Right cardiac atrium (tissue), 5 donors: ENCODE measurements at places on chromosomes 12 and 14. TPM values are rescaled to one million over a fixed set of nuclear protein-coding genes. Genes with fewer than 3 reads are reported as not detected.

- DNase-seq, result no peak
These were observed 107.1 kb downstream of the PPM1H start for GRCh38 chr12:62827855-62828254.

Gene PAX9
- polyA plus RNA-seq, result not detected

DNA sequence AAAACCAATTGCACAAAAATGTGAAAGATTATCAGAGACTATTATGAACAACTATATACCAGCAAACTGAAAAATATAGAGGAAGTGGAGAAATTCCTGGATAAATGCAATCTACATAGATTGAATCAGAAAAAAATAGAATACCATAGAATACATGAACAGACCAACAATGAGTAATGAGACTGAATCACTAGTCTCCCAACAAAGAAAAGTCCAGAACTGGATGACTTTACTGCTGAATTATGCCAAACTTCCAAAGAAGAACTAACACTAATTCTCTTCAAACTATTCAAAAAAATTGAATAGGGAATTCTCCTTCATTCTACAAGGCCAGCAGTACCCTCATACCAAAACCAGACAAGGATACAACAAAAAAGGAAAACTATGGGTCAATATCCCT, 60.6 kb downstream of the GUCY2C start:
- DNase-seq, result no peak

Gene TAS2R50
- 0.09 TPM for polyA plus RNA-seq

Gene MYO1H
- 0.09 TPM for polyA plus RNA-seq

DNA sequence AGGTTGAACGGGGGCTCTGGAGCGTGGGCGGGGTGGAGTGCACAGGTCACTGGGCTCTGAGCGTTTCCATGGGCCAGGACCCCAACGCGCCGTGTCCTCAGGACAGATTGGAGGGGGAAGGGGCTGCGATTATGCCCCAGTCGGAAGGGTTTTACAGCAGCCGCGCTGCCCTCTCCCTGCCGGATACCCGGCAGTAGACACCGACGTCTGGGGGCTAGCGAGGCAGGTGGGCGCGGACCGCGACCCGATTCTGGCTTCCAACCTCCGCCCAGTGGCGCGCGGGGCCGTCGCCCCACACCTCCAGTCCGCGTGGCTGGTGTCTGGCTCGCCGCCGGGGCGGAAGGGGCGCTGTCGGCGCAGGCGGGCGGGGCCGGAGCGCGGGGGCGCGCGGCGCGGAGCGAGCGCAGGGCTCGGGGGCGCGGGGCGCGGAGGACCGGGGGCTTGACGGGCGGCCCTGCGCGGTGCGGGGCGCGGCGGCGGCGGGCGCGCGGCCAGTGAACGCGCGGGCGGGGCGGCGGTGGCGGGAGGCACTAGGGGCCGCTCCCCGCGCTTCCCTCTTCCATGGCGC, 2.4 kb upstream of the KIF26A start:
- peak; percentile 71 for DNase-seq

Gene PIK3C2G
- not detected for polyA plus RNA-seq

GRCh38 chr12:26277506-26278246, 82.3 kb downstream of the SSPN start:
- DNase-seq, result no peak

DNA sequence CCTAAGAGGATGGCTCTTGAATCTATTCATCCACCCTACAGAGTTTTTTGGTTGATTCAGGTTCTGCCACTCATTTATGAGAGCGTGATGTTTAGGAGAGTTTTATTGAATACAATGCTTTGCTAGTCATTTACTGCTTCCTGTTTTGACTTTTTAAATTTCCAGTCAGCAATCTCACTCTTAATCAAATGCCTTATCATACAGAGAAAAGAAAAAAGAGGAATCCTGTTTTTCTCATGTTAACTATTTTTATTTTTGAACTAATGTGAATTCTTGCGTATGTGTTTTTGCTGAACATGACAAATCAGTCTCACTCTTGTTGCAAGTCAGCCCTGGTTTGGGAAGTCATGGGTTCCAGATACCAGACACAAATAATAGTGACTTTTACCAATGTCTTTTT, 22.1 kb upstream of the LGMN start:
- DNase-seq, result no peak

GRCh38 chr12:26028953-26029735, 70.7 kb downstream of the RASSF8 start:
- no peak for DNase-seq

- DNase-seq, result no peak
These were observed 37.4 kb upstream of the TMEM179 start for GRCh38 chr14:104641753-104642539.

DNA sequence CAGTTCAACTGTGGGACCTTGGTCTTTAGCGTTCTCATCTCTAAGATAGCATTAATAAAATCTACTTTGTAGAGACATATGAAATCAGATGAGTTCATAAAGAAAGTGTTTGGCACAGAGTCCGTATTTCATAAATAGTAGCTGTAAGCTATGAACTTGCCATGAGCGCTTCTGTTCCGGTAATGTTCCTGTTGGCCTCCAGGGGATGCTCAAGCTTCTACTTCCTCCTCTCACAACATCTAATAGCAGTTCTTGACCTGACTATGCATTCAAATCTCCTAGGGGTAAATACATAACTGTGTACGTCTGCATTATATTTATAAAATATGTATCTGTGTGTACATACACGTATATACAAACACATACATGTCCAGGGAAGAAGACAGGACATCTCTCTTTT, 288.2 kb upstream of the TMPO start:
- no peak for DNase-seq

DNA sequence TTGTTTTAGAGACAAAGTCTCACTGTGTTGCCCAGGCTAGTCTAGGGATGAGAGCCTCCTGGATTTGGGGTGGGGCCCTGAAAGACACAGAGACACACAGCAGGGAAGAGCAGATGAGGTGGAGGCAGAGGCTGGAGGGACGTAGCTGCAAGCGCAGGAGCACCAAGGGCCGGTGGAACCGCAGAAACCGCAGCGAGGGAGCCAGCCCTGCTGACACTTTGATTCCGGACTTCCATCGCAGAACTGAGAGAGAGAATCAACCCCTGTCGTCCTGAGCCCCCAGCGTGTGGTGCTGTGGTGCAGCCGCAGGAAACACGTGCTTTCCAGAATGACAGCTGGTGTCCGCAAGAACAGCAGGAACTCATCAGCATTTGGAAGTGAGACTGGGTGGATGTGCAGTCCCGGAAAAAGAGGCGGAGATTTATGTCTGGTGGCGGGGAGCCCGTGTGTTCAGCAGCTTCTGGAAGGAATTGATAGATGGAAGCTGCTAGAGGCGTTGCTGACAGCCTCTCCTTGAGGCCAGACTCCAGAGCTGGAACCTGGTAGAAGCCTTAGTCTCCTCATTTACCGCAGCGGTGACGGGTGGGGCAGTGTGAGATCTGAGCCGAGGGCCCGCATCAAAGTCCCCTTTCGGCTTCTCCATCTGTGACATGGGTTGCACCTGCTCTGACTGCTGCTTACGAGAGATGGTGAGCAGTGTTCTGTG, 21.9 kb upstream of the KLC1 start:
- DNase-seq, result peak; percentile 90

Gene VWF
- polyA plus RNA-seq, result 181 TPM

- no peak for DNase-seq
These were observed 7.6 kb upstream of the PRPF40B start for GRCh38 chr12:49615725-49616124.

Gene RNF212B
- not detected for polyA plus RNA-seq

- DNase-seq, result no peak
These were observed 136.2 kb downstream of the ETV6 start for GRCh38 chr12:11785712-11786111.

- DNase-seq, result no peak
These were observed 35.7 kb downstream of the DCAF5 start for GRCh38 chr14:69117020-69117767.

- no peak for DNase-seq
These were observed 8.5 kb downstream of the C12orf75 start for GRCh38 chr12:105338966-105339365.

- DNase-seq, result no peak
These were observed 28.8 kb upstream of the CEP83 start for GRCh38 chr12:94488463-94488862.

Gene AKAP5
- polyA plus RNA-seq, result 0.09 TPM

GRCh38 chr14:74425525-74426201, 347 bp downstream of the SYNDIG1L start:
- DNase-seq, result peak; percentile 81

DNA sequence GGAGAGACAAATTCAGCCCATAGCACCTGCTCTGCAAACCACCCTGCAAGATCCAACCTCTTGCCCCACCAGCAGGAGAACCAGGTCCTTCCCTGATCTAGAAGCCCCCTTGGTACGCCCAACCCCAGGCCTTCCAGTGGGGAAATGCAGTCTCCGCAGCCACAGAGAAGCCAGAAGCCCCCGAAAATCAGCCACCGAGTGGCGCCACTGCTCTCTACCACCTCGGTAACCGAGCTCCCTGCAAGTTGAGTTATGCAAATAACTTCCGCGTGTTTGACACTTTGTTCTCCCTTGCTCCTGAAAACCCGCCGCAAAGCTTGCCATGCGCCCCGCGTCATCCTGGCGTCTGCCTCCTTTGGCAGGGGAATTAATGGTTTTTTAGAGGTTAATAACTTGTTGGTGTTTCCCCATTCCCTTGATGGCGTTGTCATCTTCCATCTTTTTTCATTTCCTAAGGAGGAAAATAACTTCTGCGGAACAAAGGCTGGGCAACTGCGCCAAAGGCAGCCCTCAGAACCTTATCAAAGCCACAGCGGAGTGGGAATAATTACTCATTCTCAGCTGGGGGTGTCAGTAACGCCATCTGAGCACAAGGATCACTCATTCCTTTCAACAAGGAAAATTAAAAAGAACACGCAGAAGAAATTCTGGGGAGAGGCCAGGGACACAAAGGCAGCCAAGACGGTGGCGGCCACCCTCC, 60.4 kb downstream of the FZD10 start:
- no peak for DNase-seq

GRCh38 chr12:116257826-116258225, 19.7 kb downstream of the MED13L start:
- no peak for DNase-seq

DNA sequence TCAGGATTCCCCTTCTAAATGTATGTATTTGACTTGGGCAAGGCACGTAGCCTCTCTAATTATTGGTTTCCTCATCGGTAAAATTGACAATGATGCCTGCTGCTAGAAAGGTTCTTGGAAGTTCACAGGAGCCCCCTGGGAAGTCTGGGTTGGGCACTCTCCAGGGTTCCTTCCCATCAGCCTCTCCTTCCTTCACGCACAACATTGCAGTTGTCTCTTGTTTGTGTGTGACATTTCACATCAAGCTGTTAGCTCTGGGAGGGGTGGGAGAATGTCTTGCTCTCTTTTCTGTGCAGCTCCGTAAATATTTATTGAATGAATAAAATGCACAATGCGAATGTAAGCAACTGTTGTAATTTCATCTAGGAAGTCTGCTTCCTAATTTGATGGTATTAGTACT, 153.2 kb upstream of the PRICKLE1 start:
- DNase-seq, result no peak

- no peak for DNase-seq
These were observed 345.6 kb downstream of the PAWR start for GRCh38 chr12:79344855-79345847.

- no peak for DNase-seq
These were observed 93.4 kb upstream of the TMEM132D start for GRCh38 chr12:129997239-129997638.

- peak; percentile 82 for DNase-seq
These were observed 5.9 kb downstream of the PXN start for GRCh38 chr12:120259418-120260202.

DNA sequence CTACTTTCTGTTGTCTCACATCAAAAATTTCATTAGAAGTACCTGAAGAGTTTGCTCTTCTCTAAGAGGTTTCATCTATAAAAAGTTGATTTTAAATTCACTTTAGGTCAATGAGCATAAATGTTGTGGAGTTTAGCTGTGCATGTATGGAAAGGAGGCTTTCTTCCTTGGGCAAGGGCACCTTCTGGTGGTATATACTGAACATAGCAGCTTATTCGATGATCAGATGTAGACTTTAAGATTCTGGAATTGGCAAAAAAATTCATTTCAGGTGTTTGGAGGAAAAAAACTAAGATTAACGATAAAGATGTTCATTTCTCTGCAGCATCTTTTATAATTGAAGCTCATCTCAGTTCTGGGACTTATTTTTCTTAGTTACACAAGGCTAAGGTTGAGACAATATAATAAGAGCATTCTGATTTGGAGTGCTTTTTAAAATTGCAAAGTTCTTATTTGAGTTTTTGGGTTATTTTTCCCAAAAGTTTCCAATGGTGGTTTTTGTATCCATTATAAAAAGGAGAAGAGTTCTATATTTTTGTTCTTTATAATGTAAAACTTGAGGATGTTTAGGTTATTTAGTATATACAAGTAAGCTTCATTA, 46.8 kb downstream of the TMEM117 start:
- no peak for DNase-seq

Gene SALL2
- polyA plus RNA-seq, result 4.0 TPM

DNA sequence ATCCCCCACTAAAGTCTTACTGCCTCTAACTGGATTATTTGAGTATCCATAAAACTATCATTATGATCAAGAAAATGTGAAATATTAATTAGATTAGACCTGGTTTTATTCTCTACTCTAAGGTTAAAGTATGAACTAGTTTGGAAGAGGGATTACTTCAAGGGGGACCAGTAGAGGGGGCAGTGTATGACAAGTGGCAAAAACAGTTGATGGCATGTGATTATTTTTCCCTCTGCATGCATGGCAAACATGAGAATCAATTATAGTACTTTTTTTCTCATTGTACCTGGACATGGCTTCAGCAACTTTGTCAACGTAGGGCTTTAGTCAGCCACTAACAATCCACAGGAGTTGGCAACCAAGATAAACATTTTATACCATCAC, 145.0 kb upstream of the SLC38A2 start:
- DNase-seq, result no peak

Gene PTPRQ
- polyA plus RNA-seq, result 0.52 TPM
